ENCODE measurements at places on chromosomes 13 and 19. TPM values are rescaled to one million over a fixed set of nuclear protein-coding genes. Genes with fewer than 3 reads are reported as not detected.

DNA sequence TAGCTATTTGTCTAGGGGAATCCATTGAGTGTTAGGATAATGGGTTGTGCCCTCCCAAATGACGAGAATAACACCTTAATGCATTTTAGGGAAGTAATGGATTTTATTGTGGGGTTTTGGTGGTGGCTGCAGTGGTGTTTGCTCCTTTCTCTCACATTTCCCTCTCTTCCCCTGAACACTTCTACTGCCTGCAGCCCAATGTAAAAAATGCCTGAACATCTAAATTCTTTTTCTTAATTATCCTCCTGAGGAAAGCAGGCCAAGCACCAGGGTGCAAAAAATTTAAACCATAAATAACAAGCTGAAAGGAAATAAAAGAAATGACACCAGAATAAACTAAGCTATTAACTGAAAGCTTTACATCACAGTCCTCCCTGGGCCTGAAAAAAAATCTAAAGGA, 57.3 kb upstream of the PCDH8 start:
- H3K36me3 ChIP-seq = no peaks in the 10 kb centered on the region
- no peak for DNase-seq
- no peaks in the 10 kb centered on the region for H3K4me1 ChIP-seq
- H3K27me3 ChIP-seq = peaks cover 51% of the 10 kb centered on the region

The FLT3LG gene
- 3.1 TPM for total RNA-seq

The CGB5 gene
- total RNA-seq = not detected

The SGCG gene
- total RNA-seq = 102 TPM

The OR10H5 gene
- not detected for total RNA-seq

Data from left ventricle myocardium inferior (tissue), 1 donor.